NCI-H1092 (cell line): ENCODE measurements at places on chromosomes 1 and 21.

DNA sequence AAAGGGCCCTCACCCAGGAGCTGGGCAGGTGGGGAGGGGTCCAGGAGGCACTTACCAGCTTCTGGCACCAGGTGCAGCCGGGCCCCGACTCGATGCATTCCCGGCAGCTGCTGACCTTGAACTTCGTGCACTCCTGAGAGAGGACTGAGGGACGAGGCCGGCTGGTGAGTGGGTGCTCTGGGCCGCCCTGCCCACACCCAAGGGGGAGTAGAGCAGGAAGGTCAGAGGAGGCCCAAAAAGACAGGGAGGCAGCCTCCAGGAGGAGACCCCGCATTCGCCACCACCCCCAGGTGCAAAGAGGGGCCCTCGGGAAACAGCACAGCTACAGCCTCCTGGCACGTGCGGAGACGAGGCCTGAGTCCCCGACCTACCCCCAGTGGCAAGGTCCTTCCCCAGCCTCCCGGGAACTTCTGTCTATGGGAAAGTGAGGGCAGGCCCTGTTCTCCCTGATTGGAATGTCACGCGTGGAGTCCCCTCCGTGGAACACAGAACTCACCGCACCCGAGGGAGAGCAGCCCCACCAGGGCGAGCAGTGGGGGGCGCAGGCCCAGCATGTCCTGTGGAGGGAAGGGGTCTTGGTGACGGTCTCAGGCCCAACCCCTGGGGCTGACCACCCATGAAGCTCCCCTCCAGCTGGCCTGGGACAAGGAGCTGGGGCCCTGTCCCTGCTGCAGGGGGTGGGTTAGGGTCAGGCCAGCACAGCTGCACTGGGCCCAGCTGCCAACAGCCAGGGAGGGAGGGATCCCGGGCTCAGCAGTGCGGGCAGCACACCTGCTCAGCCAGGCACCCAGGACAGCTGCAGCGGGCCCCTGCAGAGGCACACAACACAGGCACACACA, 10.3 kb downstream of the ITGB2 start:
- no peak for DNase-seq

DNA sequence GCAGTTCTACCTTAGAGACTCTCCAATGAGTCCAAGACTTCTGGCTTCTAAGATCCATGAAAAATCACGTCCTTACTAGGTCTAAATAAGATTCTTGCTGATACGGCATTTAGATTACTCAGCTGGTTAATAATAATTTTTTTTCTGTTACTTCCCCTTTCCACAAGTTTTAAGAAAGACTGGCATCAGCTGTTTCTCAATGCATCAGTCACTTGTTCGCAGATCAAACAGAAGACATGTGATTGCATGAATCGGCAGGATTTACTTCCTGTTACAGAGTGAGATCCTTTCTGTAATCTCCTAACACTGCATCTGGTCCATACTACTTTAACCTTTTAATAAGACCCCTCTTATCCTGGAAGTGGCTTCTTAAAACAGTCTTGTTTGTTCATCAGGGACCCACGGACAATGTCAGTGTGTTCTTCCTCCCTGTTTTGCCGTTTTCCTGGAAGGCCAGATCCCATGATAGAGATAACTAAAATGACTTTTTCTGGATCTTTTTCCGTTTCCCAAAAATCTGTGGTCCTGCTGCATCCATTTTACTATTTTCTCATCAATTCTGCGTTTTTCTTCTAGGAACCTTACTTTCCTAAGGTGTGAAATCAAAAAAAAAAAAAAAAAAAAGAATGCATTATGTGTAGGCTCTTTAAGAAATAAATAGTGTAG, 6.1 kb downstream of the NPL start:
- no peak for DNase-seq

GRCh38 chr1:15238789-15239188, 8.2 kb upstream of the FHAD1 start:
- no peak for DNase-seq

DNA sequence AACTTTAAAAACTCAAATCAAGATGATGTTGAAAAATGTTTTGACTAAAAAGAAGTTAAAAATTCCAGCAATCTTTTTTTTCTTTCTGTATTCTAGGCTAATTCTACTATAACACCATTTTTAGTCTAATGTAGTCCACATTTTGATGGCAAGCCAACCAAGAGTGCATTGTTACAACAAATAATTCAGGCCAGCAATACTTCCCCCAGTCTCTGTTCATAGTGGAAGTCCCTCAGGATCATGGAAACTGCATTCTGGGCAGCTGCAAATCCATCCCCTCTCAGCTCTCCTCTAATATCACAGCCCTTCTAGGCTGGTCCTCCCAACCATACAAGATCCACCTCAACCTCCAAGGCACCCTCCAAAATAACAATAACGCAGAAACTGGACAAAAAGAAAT, 7.8 kb upstream of the CD58 start:
- DNase-seq: no peak

DNA sequence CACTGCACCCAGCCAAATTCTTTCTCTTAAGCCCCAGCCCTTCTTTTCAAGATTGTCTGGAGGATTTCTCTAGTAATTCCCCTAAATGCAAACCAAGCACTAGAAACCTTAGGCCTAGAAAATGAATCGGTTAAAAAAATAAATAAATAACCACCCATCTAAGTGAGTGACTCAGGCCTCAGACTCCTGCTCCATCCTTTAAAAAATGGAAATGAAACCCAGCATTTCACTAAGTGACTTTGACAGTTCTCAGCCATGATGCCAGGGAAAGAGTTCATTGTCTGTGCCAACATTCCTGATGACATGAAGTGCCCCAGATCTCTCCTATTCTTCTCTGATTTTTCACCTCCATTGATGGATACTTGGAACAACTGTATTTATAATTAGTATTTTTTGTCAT, 415.2 kb upstream of the DAB1 start:
- no peak for DNase-seq

DNA sequence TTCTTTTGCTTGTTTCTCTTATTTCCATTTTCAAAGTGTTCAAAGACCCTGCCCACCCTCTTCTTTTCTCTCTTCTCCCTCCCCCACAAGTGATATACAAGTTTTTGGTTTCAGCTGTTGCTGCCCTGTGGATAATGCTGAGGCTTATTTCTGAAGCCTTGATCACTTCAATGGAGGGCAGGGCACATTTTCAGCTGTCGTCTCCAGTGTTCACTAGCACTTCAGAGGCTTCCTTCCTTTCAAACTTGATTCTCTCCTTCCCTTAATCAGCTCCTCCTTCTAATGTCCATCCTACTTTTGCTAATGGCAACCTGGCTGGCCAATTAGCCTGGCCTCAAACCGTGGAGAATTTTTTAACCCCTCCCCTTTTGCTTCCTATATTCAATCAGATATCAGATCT, 435.7 kb upstream of the RUNX1 start:
- no peak for DNase-seq

- no peak for DNase-seq
Measured at GRCh38 chr1:97297611-97298010, 576.0 kb downstream of the PTBP2 start.

DNA sequence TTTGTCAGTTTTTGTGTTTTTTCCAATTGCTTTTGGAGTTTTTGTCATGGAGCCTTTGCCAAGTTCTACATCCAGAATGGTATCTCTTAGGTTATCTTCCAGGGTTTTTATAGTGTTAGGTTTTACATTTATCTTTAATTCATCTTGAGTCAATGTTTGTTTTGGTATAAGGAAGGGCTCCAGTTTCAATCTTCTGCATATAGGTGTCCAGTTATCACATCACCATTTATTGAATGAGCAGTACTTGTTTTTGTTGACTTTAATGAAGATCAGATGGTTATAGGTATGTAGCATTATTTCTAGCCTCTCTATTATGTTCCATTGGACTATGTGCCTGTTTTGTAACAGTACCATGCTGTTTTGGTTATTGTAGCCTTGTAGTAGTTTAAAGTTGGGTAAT, 1233.1 kb downstream of the PLA2G4A start:
- DNase-seq: no peak

GRCh38 chr1:89844241-89844807, 23.5 kb downstream of the LRRC8D start:
- DNase-seq: no peak

DNA sequence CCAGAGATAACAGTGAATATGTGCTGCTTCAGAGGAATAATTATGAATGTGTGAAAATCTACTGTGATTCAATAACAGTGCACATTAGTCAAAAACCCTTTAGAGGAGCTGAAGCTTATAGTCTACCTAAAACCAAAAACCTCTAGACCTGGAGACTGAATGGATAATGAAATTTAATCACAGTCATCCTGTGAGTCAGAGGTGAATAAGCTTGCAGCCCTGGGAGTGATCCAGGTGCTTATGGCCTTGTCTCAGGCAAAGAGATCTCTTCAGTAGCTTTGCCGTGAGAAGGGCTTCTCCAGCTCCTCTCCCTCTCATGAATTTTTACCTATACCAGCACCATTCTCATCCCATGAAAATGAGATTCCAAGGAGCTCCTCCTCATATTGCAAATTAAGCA, 81.3 kb upstream of the RGS4 start:
- peak; percentile 14 for DNase-seq

- no peak for DNase-seq
Measured at GRCh38 chr21:44880405-44881197, 7.1 kb upstream of the PTTG1IP start.

GRCh38 chr1:27545876-27546275, 55.9 kb upstream of the WASF2 start:
- no peak for DNase-seq

- DNase-seq: no peak
Measured at GRCh38 chr1:114224196-114224907, 70.7 kb upstream of the SYT6 start.

GRCh38 chr1:230095938-230096337, 28.9 kb downstream of the GALNT2 start:
- DNase-seq: no peak

DNA sequence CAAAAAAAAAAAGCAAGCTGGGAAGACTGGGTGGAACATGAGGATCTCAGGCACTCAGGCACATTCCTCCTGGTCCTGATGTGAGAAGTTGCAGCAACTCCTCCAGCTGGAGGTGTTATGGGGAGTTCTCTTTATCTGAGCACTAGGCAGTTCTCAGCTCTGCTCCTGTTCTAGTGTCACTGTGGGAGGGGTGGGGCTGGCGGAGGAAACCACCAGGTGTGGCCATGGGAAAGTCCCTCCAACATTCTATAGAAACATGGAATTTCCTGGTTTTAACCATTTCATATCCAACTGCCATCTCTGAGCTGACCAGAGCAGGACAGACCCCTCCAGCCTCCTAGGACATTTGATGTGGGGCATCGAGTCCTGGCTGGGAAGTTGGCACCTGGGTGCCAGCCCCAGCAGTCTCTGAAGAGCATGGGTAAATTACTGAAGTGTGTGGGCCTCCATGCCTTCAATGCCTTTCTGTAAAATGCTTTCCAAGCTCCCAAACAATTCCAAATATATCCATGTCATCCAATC, 804 bp upstream of the IKBKE start:
- DNase-seq: no peak

DNA sequence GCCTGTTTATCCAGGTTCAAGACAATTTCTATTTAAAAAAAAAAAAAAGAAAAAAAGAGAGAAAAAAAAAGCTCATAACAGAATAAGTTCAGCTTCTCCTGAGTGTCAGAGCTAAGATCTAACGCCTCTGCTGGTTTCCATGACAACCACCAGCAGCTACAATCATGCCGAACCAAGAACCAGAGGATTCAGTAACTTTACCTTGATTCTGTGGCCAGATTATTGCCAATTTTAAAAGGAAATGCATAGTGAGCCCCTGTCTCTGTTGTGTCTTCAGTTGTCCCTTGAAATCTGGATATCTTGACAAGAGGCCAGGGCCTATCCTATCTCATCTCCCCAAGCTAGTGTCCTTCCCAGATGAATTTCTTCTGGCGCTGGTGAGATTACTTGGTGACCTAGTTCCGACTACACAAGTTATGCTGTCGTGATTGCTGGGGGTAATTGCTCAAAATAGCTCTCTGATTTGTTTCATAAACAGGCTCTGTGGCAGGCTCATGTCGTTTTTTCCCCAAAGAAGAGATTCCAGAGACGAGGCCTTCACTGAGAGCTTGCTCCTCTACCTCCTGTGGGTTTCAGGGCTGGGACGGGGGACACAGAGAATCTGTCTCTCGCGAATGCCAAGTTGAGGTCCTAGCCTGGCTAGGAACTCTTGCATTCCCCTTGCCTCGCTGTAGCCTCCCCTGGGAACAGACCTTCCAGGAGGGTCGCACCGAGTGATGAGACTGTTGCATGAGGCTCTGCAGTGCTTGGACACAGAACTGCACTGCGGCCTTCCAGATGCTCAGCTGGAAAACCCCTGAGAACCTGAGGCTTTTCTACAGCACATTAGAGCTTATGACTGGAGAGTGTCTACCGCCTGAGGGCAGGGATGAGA, 32.4 kb upstream of the SCCPDH start:
- DNase-seq: no peak

DNA sequence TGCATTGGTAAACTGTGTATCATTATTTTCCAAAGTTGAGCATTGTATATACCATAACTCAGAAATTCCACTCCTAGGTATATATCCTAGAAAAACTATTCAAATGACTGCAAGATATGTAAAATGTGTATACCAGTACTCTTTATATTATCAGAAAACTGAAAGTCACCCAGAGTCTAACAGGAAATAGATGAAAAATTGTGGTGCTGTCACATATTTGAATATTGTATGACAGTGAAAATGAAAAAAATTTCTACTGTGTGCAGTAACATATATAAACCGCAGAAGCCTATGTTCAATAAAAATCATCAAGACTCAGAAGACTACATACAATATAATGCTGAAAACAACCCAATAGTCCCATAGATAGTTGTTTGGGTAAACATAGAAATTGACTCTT, 74.4 kb upstream of the LYPLAL1 start:
- no peak for DNase-seq

DNA sequence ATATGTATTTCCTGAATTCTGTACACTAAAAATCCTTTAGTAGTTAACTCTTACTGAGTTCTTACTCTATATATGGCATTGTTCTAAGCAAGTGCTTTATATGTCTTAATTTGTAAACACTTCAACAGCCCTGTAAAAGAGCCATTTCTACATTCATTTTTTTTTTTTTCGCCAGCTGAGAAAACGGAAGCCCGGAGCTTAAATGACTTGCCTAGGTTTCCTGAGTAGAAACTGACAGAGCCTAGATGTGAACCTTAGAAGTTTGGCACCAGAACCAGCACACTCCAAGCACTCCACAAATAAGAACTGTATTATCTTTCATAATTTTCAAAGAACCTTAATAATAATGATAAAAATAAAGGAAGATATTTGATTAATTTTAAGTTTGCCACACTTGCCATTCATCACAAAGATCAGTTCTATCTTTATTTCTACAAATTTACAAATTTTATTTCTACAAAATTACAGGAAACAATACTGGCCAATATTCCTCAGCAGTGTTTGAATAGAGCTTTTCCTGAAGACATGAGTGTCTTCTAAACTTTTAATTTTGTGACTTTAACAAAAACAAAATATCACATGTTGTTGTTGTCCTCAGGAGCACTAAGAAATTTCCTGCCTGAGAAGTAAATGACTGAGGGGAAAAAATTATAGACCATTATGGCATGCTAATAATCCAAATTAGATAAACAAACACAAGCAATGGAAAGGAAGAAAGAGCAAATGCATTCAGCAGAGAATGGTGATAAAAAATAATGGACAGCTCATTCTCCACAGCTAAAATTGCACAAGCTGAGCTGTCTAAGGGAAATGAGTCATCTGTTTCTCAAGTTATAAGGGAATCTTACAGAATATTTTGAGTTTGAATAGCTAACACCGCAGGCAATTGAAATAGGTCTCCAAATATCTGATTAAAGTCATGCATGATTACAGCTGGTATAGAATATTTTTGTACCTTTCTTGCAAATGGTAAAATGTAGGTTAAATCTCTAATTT, 71.2 kb downstream of the DPYD start:
- DNase-seq: no peak
